ENCODE measurements at places on chromosomes 2 and 18. TPM values are rescaled to one million over a fixed set of nuclear protein-coding genes. Genes with fewer than 3 reads are reported as not detected.
A peak's percentile ranks its signal among the peaks of the same experiment; 100 is the strongest.

DNA sequence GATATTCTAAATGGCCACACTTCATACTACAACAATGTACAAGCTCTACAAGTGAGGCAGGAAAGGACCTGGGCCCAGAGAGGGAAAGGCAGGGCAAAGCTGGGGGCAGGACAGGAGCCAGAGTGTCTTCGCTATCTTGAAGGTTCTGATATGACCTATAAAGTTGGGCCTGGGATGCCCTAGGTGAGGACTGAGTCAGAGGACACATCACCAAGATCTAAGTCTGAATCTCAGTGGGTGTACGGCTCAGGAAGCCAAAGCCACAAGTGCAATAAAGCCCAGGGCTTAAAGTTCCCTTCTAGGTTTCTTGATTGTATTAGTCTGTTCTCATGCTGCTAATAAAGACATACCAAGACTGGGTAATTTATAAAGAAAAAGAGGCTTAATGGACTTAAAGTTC lies 219.1 kb downstream of the ALK start:
- DNase-seq = no peak

- peak; percentile 23 for DNase-seq
These were observed 45.5 kb downstream of the FANCL start for GRCh38 chr2:58195662-58196061.

GRCh38 chr2:218891275-218892135 lies 10.9 kb downstream of the WNT10A start:
- DNase-seq = no peak

DNA sequence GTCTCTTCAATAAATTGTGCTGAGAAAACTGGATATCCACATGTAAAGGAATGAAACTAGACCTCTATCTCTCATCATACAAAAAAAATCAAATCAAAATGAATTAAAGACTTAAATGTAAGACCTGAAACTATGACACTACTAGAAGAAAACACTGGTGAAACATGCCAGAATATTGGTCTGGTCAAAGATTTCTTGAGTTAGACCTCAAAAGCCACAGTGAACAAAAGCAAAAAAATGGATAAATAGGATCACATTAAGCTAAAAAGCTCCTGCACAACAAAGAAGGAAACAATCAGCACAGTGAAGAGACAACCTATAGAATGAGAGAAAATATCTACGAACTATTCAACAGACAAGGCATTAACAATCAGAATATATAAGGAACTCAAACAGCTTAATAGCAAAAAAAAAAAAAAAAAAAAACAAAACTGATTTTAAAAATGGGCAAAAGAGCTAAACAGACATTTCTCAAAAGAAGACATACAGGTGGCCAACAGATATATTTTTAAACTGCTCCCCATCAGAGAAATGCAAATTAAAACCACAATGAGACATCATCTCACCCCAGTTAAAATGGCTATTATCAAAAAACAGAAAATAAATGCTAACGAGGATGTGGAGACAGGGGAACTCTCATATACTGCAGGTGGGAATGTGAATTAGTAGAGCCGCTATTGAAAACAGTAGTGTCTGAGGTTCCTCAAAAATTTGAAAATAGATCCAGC lies 66.3 kb downstream of the NCKAP1 start:
- DNase-seq = no peak

- DNase-seq = no peak
These were observed 331.1 kb downstream of the PTPRM start for GRCh38 chr18:7898181-7898580.

GRCh38 chr2:127074358-127074757 lies 32.6 kb downstream of the BIN1 start:
- no peak for DNase-seq

- DNase-seq = no peak
These were observed 16.0 kb downstream of the SLC20A1 start for GRCh38 chr2:112661656-112662305.

DNA sequence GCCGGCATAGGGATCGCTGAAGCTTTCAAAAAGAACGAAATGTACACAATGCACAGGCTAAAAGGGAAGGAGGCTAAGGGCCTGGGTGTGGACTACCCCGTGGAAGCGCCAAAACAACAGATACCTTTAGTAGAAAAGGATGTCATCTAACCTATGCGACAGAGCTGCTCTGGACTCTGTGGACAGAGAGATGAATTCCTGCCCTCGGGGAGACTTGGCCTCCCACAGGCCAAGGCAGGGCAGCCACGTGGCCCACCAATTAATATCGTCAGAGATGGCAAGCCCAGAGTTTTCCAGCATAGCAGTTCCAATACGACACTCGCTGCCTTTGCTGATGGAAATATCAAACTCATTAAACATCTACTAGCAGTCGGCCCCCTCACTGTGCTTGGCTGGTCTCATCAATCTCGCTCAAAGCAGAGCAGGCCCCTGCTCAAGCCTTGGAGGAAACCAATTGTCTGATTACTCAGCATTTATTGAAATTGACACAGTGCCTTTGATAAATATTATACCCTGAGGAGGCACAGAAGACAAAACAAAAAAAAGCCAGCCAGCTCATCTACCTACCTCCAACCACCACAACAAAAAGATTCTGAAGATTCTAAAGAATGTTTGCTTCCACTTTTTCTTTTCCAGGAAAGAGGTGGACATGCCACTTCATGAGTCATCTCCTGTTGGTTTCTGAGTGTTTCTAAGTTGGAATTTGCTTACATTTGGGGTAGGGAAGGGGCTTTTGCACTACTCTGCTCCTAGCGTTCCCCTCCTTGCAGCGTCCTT lies 79.0 kb upstream of the ACAA2 start:
- DNase-seq = peak; percentile 20

GRCh38 chr18:55588870-55589595 lies 1.0 kb upstream of the TCF4 start:
- DNase-seq = peak; percentile 19

DNA sequence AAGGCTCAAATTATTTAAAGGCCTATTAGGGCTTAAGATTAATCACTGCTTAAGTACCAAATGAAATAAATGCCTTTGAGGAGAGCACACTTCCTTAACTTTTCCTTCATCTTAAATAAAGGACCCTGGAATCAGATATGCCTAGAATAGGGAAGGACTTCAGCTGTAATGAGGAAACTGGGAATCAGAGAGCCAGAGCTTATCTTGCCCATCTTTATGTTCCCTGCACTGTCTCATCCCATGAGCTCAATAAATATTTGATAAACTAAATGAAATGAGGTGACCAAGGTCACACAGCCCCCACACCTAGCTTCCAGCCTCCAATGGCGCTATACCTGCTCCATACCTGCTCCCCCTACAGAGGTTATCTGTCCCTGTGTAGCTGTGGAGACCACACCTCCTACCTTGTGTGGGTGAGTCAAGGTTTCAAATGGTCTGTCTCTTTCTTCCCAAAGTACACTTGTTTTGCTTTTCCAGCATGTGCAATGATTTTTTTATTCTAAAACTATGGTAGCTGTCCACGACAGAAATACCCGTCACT lies 23.4 kb upstream of the NEDD4L start:
- DNase-seq = no peak

KRTCAP3 gene
- polyA plus RNA-seq = 1.1 TPM

ZNF804A gene
- polyA plus RNA-seq = 2.7 TPM
